Umbilical cord (tissue), 2 donors: ENCODE measurements at places on chromosomes 5 and 9.

DNA sequence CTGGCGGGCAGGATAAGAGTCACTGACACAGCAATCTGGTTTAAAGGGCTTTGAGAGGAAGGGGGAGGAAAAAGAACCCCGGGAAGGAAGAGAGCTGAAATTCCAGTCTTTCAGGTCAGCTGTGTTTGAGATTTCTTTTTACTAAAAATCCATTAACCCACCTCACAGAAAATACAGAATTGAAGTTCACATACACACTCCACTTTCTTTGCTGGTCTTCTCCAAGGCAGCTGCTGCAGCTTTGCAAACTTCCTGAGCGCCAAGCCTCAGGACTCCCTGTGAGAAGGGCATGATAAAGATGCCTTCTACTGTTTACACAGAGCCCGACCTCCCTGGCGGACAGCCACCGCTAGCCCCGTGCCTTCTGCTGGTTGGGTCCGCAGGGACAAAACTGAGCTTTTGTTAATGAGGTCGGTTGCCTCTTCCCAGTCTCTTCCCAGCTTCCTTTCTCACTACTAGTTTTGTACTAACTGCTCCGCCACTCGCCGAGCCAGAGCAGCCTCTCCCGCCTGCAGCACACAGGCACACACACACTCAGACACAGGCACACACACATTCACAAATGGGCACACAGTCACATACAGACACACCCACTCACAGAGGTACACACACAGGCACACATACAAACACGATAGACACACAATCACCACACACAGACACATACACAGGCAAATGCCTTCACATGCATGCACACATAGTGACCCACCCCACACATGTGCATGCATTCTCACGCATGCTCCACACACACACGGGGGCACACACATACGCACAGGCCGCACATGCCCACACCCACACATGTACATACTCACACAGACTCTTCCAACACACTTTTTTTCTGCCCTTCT, at the start of gene FREM1:
TSS of gene FREM1 (minus strand) at position 468 of the 845 bp plus-strand sequence. CDS start 41,451 bp downstream, outside the sequence.
- DNase-seq = peak; percentile 78

DNA sequence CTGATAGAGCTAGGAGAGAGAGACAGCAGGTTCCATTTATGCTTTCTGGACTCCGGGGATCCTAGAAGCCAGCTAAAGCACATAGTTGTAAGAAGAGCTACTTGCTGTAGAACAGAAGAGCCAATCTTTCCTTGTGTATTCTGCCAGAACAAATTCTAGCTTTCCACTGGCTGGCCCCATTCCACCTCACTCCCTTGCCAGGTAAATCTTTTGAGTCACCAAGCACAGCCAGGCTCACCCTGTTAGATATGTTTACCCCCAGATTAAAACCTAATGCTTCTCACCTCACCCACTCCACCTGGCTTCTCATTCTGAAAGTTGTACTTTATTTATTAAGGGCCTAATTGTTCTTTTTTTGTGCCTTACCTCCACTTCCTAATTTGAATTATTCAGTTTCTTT, 48.9 kb upstream of the CHD1 start:
- DNase-seq = no peak

GRCh38 chr9:90880669-90881068, 79.0 kb downstream of the SYK start:
- no peak for DNase-seq

GRCh38 chr5:35478856-35479682, 138.6 kb upstream of the SPEF2 start:
- DNase-seq = peak; percentile 62

DNA sequence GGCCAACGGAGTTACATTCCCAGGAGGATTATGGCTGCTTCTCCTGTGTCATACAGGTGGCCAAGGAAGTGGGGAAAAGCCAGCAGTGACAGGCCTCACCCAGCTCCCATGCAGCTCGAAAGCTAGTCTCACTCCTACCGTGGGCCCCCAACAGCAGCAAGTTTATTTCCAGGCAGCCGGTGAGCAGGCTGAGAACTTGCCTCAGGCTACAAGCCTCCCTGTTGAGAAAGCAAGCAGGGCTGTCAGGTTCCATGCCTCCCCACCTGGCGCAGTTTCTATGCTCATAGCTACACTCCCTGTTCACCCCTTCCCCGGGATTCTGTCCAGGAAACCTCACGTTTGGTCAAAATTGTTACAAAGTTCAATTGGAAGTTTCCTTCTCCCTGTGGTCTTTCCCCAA, 27.5 kb upstream of the DNAH5 start:
- no peak for DNase-seq

DNA sequence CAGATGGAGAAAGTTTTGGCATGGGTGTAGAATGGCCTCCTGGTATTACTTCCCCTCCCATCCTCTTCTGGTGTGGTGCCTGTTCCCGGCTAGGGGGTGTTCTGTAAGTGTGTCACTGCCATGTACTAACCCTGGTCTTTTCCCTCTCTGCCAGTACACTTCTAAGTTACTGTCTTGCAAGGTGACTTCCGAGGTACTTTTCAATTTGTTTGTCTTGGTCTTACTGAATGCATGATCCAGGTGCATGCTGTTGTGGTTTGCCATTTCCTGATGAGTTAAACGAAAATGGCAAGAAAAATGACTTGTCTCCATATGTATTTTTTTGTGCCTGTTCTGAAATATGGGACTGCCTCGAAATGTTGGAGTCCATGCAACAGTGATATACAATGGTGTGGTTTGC, 46.0 kb downstream of the C9orf152 start:
- DNase-seq = no peak

- no peak for DNase-seq
Observed at GRCh38 chr5:77230727-77231470, 20.4 kb downstream of the PDE8B start.

- DNase-seq = no peak
Observed at GRCh38 chr5:170743876-170744212, 39.7 kb upstream of the GABRP start.

DNA sequence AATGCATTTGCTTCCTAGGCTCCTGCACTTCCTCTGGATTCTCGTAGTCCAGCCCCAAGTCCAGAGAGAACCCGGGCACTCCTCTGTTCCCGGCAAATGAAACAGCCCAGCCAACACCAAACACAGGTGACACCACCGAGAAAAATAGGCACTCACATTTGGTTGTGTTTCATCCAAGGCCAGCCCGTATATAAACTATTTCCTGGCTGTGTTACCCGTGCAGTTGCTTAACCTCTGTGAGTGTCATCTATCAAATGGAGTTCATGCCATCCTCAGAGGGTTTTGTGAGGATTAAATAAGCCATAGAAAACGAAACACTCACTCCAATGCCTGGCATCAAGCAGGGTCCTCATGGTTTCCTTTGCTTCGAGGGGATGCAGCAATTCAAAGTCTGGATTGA, 115.2 kb downstream of the BOD1 start:
- DNase-seq = no peak

DNA sequence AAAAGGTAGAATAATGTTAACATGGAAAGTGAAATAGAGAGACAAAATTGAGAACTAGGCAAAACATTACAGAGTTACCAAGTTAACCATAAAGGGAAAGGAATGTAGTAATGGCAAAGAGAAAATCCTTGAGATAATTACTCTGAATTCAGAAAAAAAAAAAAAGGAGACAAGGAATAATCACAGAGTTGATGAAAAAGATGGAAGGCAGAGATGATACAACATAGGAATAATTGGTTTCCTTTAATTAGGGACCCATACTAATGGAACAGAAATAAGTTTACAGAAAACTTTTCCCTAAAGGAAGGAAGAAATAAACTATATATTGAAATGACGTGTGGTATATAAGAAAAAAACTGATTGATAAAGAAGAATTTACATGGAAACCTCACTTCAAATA, 254.1 kb upstream of the FBXL7 start:
- DNase-seq = no peak

DNA sequence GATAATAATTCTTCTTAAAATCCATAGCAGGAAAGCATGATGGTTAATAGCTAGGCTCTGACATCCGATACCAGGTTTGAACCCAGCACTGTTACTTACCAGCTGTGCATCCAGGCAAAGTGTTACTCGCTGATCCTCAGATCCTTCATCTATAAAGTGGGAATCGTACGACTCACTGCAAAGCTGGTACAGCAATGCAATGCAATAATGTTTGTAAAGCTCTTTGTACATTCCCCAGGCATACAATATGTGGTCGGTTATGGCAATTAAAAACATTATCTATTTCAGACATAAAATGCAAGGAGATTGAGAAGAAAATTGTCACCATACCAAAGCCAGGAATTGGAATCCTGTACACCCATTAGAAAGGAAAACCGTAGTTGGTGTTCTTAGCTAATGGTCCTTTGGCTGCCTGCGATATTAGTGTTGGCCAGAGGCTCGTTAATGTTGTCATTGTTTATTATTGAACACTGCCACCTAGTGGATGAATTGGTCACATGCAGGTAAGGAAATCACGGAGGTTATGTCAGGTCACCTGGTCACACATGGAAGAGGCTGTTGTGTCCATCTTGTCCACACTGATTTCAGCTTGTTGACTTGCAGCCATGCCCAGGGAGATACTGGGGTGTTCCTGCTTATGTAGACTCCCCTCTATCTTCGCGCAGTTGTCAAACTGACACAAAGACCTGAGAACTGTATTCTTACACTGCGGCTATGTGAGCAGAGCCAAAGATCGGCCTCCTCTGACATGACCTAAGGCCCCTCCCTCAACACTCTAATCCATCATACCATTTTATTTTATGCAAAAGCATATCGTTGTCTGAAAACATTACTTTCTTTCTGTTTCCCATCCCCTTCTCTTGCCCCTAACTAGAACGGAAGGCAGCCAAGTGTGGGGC, 87.5 kb upstream of the PPP2R2B start:
- DNase-seq = peak; percentile 84

DNA sequence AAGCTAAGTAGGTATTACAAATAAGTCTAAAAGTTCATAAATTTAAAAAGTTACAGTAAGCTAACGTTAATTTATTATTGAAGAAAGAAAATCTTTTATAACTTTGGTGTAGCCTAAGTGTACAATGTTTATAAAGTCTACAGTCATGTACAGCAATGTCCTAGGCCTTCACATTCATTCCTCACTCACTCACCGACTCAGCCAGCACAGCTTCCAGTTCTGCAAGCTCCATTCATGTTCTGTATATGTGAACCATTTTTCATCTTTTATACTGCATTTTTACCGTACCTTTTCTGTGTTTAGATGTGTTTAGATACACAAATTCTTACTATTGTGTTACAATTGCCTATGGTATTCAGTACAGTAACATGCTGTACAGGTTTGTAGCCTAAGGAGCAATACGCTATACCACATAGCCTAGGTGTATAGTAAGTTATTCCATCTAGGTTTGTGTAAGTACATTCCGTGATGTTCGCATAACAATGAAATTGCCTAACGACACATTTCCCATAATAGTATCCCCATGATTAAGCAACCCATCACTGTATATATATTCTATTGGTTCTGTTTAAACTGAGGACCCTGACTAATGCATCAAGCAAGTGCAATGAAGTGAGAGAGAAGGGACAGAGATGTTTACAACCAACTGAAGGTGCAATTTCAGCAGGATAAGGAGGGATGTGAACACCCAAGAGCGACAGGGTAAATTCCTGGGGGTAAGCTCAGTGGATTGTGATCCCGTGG, 88.9 kb upstream of the TRIO start:
- no peak for DNase-seq
